ENCODE measurements at places on chromosomes 13 and 19.

DNA sequence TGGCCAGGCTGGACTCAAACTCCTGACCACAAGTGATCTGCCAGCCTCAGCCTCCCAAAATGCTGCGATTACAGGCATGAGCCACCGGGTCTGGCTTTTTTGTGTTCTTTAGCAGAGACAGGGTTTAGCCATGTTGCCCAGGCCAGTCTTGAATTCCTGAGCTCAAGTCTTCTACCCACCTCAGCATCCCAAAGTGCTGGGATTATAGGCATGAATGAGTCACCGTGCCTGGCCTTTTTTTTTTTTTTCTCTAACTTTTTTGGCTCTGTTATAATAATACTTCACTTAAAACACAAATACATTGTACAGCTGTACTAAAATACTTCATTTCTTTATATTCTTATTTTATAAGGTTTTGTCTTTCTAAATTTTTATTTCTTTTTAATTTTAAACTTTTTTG, 599.5 kb upstream of the PCDH9 start:
- no peak for DNase-seq

GRCh38 chr19:9856609-9857008, 21.5 kb downstream of the PIN1 start:
- no peak for DNase-seq

GRCh38 chr19:17739121-17739875, 12.0 kb upstream of the FCHO1 start:
- no peak for DNase-seq

DNA sequence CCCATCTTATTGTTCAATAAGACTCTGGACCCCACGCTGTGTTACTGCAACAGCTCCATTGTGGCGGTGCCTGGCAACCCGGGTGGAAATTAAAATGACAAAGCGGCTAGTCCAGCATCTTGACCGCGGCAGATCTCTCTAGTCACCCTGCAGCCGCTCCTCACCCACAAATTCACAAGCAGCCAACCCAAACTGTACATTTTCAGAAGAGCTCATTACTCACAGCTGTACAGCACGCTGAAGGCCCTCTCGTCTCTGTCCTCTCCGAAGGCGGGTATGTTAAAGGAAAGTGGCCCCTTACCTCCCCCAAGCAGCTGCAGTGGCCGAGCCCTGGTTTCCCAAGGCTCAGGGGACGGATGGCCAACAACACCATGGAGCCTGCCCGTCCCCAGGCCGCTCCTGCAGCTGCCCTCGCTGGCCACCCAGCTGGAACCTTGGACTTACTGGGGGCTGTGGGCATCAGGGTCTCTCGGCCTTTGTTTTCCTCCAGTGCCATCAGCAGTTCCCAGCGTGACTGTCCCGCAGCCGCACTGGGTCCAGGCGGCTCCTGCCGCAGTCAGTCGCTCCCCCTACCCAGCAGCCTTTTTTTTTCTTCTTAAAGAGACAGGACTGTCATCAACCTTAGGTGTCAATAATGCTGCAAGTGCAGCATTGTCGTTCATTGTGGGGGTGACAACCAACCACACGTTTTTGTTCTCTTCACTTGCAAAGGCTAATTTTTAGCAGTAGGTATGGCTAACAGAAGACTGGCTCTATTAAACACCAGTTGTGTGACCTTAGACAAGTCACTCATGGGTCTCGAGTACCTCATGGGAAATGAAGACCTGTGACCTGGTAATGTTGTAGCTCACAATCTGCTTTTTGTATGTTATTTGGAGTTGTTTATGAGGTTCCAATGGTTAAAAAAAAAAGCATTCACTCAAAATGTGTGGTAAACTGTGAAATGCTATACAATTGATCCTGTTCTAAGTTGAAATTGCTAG, at the start of gene SACS:
Gene SACS, minus strand, starts transcription at position 532 of the 983 bp plus-strand sequence. CDS start 22,463 bp downstream, outside the sequence.
- DNase-seq = no peak

GRCh38 chr19:21532904-21533303, 27.5 kb downstream of the ZNF429 start:
- no peak for DNase-seq

- no peak for DNase-seq
These were observed 9.4 kb downstream of the NRTN start for GRCh38 chr19:5814123-5814851.

DNA sequence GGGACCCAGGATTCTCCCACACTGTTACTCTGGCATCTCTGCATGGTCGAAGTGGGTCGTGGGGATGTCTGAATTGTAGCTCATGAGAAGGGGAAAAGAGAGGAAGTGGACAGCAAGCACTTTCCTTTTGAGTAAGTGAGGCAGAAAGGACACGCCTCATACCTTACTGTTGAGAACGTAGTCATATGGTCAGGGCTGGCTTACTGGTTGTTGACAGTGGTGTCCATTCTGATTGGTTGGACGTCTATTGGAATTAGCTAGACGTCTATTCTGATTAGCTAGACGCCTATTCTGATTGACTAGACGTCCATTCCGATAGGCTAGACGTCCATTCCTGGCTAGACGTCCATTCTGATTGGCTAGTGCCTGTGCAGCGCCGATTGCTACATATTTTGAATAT, 12.4 kb downstream of the GRIN2D start:
- no peak for DNase-seq

- no peak for DNase-seq
These were observed 130.3 kb upstream of the SERP2 start for GRCh38 chr13:44243198-44243857.

GRCh38 chr13:70613295-70613694, 505.0 kb upstream of the KLHL1 start:
- no peak for DNase-seq

DNA sequence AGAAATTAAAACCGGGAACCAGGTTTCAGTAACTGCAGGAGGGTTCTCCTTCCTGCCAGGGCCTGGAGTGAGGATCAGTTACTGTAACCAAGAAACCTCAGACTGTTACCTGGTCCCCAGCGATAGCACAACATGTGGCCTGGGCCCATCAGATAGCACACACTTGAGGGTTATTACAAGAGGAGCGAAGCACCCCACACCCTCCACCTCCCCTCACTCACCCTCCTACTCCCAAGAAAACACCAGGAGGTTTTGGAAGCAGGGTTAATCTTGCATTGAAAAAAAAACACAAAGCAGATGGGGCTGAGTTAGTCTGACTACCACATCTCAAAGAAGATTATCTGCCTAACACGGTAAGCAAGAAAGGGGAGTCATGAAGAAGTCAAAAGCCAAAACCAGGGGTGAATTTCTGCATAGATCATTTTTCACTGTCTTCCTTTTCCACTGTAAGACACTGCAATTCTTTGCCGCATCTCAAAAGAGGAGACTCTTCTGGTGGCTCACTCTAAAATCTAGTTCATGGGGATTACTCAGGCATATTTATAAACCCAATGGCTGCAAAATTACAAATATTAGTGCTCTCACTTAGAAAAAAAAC, 75.9 kb upstream of the DOCK9 start:
- no peak for DNase-seq

- DNase-seq = no peak
These were observed 32.9 kb upstream of the POU2F2 start for GRCh38 chr19:42165146-42165545.

DNA sequence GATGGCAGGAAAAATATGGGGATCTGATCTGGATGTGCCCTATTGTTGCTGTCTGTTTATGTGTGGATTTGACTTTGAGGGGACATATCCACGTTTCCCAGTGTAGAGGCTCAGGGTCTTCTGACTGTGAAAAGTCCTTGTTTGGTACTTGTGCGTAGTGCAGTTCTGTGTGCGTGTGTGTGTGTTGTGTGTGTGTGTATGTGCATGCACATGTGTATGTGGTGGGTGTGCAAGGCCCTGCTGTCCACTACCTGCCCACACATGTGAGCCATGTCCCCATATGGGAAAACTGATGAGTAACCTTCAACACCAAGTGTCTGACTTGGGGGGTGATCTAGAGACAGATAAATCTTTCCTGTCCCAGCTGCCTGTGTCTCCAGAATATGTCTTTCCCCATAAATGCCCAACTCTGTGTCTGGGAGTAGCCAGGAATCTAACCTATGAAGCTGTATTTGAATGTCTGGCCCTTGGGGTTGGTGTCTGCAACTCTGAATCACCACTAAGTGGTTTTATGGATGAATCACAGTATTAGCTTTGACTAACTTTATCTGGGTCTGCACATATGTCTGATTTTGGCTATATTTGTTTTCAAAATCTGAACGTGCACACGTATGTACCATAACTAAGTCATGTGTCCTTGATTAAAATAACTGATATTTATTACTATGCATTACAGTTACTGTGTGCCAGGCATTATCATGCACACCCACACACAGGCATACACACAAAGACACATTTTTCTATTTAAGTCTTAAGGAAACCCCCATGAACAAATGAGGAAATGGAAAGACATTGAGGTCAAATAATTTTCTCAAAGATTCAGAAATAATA, 17.4 kb downstream of the KLK2 start:
- no peak for DNase-seq

Measured in AG04450 (cell line).